ENCODE measurements at places on chromosomes 3 and 15.

DNA sequence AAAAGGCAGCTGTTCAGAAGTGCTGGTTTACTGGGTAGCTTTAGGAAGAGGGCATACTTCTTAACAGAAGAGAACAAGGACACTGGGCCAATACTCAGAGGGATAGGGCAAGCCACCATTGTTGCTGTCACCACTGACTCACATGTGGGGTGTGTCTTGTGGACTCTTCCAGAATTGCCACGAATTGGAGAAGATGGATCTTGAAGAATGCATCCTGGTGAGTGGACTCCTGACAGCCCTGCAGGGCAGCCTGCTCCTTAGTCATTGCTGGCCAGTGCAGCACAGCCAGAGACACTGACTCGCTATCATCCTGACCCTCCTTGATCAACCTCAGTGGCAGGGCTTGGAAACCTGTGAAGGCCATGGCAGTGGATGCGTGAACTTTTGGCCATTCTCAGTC is 62.3 kb downstream of the UBP1 start:
- DNase-seq: no peak

GRCh38 chr15:98635848-98636247 is 12.5 kb upstream of the IGF1R start:
- DNase-seq: no peak

DNA sequence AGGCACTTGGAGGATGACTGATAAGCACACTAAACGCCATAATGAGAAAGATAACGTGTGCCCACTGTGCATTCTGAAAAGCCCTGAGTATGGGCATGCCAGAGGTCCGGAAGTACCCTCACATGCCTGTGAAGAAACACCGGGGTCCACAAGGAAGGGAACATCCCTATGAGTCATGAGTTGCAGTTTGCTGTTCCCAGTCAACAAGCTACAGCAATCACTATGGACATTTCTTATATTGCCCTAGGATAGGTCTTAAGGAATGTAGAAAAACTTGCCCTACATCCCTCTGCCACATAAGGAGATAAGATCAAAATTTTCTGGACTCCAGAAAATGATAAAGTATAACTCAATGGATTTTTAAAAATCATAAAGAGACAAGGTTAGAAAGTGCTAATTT is 9.9 kb downstream of the MB21D2 start:
- no peak for DNase-seq

DNA sequence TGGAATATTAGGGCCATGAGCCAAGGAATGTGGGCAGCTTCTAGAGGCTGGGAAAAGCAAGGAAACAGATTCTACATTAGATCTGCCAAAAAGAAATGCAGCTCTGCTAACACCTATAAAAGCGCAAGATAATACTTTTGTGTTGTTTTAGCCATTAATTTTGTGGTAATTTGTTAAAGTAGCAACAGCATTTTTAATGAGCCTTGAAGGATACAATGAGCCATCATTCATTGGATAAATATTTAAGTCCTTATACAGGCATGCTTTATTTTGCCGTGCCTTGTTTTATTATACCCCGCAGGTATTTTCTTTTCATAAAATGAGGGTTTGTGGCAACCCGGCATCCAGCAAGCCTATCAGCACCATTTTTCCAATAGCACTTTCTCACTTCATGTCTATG is 15.0 kb downstream of the ARL14 start:
- DNase-seq: no peak

DNA sequence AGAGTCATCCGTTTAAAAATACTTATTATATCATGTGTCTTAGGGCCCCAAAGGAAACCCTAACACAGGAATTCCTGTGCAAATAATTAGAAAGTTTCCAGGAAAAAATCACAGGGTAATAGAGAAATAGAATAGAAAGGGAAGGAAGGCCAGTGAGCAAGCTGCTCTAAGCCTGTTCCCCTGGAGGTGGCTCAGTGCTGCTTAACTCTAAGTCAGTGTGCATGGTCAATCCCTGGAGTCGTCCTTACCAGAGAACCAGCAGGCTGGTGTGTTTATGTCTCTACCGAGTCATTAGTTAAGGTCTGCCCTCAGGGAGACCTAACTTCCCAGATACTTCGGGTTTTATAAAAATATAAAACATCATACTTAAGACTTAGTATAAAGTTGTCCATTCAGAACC is 21.0 kb upstream of the MCF2L2 start:
- no peak for DNase-seq

DNA sequence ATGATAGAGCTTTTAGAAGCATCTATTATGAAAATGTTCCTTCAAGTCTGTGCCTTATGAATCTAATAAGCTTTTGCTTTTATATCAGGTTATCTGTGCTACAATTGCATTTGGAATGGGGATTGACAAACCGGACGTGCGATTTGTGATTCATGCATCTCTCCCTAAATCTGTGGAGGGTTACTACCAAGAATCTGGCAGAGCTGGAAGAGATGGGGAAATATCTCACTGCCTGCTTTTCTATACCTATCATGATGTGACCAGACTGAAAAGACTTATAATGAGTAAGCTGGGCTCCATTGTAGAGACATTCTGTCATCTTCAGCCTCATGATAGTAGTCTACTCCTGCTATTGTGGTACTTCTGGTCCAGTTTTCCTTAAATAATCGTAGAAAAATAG is 73.4 kb downstream of the BLM start:
- no peak for DNase-seq

DNA sequence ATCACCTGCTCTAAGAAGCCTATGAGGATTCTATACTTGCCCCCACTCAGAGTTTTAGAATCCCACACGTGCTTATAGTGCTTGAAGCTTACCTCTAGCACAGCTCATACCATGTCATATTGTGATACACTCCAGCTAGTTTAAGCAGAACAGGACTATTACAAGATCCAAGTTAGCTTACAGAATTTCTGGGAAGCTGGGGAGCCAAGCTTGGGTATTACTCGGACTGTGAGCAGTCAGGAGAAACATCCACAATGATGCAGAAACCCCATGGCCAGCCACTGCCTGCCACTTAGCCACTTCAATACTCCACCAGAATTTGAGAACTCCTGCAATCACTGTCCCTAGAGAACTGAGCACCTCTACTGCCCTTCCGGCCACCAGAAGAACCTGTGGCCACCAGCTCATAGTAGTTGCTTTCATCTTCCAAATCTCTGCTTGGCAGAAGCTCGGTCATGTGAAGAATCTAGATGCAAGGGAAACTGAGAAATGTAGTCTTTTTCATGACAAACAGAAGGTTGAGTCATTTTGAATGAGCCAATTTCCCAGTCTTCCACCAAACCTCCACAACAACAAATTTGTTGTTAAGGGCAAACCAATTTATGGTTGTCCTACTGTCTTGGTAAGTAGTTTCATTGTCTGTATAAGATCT is 27.7 kb upstream of the SSR3 start:
- DNase-seq: no peak

GRCh38 chr15:43270676-43271306 is 4.1 kb upstream of the TGM5 start:
- no peak for DNase-seq

- DNase-seq: no peak
Observed at GRCh38 chr3:157135671-157136396, 24.1 kb downstream of the CCNL1 start.

DNA sequence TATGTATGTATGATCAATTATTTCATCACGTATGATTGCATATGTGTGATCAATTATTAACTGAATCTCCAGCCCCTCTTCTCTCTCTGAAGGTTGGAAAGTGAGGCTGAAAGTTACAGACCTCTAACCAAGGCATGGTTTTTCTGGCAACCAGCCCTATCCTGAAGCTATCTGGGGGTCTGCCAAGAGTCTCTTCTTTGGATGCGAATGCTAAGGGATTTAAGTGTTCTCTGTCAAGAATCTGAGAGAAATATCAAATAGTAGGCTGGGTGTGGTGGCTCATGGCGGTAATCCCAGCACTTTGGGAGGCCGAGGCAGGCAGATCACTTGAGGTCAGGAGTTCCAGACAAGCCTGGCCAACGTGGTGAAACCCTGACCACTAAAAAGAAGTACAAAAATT is 8.1 kb downstream of the NKTR start:
- DNase-seq: no peak

DNA sequence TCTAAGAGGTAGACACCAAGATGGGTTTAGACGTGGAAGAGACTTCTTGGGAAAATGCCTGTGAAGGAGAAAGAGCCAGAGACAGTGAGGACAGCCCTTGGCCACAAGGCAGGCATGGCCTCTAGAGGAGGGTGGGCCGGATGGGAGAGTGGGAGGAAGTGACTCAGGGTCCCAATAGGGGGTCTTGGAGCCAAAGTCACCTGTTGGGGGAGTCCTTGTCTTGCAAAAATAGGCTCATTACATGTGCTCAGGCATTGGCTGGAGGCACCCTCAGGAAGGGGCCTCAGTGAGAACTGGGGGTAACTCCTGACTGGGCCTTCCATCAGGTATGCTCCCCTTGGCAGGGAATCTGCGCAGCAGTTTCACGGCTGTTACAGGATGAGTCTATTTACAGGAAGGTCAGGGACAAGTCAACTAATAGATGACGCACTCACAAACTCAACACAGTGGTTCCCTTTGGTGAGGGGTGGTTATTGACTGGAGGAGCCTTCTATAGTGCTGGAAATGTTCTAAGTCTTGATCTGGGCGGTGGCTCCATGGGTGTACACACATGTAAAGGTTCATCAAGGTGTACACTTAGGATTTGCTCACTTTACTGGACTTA is 259.6 kb downstream of the XXYLT1 start:
- DNase-seq: no peak

GRCh38 chr3:14322667-14323295 is 79.6 kb upstream of the SLC6A6 start:
- DNase-seq: no peak

- no peak for DNase-seq
Observed at GRCh38 chr3:185815391-185816282, 9.2 kb downstream of the IGF2BP2 start.

- no peak for DNase-seq
Observed at GRCh38 chr3:157152930-157153329, 7.0 kb downstream of the CCNL1 start.

- no peak for DNase-seq
Observed at GRCh38 chr3:169573148-169573547, 90.4 kb downstream of the MECOM start.

DNA sequence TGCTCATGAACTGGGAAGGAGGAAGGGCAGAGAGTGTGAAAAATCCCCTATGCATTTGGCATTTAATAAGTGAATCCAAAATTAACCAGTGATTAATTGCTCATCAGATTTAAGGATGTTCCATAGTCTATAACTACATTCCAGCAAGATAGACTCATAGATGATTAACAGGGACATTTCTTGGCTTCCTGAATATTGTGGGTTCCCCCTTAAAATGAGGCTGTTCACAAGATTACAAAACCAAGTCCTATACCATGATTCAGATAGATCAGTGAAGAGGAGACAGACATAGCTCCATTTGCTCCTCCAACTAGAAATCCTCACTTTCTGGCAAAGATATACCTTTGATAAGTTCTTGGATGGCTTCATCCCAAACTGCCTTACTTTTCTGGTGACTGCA is 15.4 kb downstream of the RASGRP1 start:
- DNase-seq: no peak

- DNase-seq: no peak
Observed at GRCh38 chr3:40317061-40317855, 7.8 kb downstream of the EIF1B start.

GRCh38 chr3:102002056-102002455 is 152.7 kb downstream of the NFKBIZ start:
- no peak for DNase-seq

DNA sequence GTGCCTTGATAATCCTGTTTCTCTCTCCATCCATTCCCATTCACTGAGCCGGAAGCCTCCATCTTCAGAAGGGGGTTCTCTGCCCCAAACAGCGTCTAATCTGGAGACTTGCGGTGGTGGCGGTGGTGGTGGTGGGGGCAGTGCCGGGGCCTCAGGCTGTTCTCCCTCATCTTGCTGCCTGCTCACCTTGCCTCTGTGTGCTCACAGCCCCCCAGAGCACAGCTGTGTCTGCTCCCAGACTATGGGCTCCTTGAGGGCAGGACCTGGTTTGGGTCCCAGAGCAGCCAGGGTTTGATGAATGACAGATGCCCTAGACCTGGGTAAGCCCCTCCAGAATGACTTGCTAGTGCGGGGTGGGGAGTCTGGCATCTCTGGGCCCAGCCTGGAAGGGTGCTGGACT is 430 bp upstream of the PSTPIP1 start:
- no peak for DNase-seq

- DNase-seq: no peak
Observed at GRCh38 chr3:71064291-71064955, 519.1 kb downstream of the FOXP1 start.

DNA sequence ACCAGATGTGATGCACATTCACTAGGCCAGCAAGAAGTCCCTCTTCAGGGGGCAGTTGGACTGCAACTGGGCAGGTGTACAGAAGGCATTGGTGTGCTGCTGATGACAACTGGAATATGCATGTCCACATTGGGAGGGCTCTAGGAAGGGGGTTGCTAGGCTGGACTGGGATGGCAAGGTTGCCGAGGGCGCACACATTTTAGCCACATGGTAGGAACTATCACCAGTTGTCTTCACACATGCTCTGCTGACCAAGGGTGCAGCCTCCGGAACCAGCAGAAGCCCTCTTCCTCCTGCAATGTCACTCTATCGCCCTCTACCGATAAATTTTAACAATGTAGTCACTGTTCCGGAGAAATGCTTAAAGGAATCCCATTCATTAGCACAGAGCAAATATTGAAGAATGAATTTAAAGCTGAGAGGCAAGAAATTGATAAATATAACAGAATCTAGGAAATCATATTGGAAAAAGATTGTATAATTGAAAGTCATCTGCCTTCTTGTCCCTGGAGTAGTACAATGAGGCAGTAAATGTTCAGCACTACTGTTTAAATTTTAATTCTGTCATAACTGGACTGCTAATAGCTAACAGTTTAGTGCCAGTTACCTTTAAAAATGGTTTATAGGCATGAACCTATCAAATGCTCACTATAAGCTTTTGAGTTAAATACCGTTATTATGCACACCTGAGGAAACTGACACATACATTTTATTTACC is 22.6 kb upstream of the LYSMD4 start:
- DNase-seq: no peak

DNA sequence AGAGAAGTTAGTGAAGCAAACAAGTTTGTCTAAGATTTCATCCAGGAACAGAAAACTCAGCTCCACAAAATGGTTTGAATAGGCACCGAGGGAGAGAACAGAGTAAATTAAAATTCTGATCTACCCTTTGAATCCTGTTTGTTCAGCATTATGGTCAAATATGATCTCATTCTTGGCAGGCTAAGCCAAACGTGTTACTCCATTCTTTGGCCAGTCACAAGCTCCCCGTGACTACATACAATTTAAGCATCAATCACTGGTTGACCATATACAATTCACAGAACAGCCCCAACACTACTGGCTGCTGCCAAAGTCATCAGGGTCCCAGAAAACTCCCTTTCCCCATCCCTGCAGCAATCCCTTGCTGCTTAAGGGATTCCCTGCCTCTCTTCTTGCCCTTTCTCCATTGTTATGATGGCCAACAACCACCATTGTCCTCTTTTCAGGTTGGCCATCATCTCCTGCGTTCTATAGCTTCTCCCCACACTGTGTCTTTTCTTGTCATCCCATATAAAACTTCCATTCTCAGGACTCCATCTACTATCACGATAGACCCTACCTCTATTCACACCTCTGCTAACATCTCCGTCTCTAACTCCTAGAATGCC is 46.3 kb downstream of the GOLIM4 start:
- DNase-seq: no peak
